Right lobe of liver (tissue), 6 donors: ENCODE measurements at places on chromosomes 2 and 18. TPM values are rescaled to one million over a fixed set of nuclear protein-coding genes. Genes with fewer than 3 reads are reported as not detected.

SCYGR4 gene
- total RNA-seq, result not detected

DNA sequence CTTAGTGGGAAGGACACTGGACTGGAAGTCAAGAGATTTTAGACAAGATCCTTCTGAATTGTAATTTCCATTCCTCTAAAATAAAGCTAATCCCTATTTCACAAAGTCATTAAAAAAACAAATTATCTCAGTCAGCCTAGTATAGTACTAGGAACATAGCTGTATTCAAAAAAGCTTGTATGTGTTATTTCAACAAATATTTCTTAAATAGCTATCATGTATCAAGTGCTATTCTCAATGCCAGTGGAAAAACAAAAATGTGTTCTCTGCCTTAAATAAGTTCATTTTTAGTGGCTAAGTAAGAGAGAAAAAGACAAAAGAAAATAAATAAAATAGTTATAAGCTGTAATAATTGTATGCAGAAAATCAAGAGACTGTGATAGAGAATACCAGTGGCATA is 541.8 kb upstream of the CDH2 start:
- no peak for DNase-seq

DNA sequence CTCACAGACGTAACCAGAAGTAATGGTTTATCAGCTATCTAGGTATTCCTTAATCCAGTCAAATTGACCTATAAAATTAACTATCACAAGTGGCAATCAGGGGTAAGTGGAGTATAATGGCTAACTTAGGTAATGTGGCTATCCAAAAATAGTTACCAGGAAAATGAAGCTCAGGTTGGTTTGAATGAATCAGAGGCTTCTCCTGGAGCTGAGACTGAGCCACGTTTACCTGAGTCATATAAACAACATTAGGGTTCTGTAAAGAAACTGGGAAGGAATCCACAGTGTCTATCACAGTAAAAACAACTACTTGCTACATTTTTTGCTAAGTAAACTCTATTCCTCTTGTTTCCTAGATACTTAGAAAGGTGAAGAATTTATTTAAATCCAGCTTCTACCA is 236.0 kb upstream of the SPHKAP start:
- no peak for DNase-seq

- no peak for DNase-seq
Observed at GRCh38 chr18:75226286-75226955, 15.8 kb downstream of the TSHZ1 start.

DNA sequence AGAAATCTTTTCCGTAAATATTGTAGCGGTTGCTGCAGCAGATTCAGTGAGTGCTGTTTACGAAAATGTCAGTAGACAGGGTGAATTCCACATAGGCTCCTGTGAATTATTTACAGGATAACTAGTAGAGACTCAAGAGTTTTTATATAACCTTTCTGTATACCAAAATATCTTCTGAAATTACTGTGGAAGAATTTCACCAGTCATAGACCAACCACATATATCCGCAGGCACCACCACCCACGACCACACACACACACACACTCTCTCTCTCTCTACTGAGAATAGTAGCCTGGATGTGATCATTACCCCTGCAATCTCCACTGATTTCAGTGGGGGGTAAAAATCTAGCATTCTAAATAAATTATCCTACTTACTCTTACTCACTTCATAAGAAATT is 341.8 kb downstream of the RBM43 start:
- no peak for DNase-seq

DNA sequence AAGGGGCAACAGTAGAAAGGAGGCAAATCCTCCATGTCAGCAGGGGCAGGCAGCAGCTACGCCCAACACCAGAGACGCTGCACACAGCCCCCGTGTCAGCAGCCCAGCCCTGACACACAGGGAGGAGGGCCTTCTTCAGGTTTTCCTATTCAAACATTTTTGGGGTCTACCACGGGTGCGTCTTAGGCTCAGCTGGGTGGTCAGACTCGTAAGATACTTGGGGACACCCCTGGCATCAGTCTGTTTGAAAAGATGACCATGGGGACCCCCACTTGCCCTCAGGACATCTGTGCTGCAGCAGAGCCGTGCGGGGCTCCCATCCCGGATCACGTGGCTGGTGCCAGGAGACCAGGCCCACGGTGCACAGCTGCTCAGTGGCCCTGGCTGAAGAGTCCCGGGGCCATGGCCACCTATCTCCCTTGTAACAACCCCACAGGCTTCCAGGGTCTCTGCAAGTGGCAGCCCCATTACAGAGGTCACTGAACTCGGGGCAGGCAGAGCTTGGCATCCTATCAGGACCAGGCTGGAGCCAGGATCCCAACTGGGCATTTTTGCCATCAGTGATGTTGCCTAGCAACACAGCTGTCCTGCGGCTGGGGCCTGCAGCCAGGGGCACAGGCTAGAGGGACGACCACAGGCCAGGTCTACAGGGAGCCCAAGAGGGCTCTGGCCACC is 82.5 kb downstream of the EDAR start:
- DNase-seq, result peak; percentile 92

- DNase-seq, result no peak
Observed at GRCh38 chr18:44893966-44894365, 213.3 kb downstream of the SETBP1 start.

DNA sequence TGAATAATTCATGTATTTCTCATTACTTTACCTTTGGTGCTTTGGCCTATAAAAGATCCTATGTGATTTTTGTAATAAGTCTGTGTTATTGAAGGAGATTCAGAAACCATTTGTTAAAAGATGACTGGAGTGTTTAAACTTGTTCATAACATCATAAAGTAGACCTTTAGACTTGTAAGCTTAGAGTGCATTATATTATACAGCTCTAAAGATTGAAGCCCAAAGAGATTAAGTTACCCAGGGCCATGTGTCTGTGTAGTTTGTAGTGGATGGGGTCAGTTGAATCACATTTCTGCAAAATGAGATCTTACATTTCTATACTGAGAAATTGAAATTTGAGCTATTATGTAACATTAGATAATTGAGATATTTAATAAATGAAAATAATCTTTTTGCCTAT is 60.2 kb upstream of the STON1 start:
- no peak for DNase-seq

DNA sequence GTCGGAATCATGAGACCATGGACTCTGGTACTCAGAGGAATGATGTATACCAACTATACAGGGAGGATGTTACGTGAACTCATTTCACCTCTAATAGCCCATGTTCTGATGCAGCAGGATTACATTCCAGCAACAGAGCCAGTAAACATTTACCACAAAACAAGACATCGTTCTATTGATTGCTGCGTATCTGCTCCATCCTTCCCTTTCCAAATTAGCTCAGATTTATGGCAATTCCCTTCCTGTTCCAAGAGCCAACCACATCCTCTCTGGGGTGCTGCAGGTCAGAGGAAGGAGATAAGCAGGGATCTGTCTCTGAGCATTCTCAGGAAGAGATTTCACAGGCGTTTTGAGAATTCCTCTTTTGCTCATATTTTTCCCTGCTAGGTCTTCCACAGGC is 98.3 kb downstream of the KLF7 start:
- no peak for DNase-seq

- peak; percentile 53 for DNase-seq
Observed at GRCh38 chr2:96760986-96761832, 507 bp downstream of the CNNM4 start.

DNA sequence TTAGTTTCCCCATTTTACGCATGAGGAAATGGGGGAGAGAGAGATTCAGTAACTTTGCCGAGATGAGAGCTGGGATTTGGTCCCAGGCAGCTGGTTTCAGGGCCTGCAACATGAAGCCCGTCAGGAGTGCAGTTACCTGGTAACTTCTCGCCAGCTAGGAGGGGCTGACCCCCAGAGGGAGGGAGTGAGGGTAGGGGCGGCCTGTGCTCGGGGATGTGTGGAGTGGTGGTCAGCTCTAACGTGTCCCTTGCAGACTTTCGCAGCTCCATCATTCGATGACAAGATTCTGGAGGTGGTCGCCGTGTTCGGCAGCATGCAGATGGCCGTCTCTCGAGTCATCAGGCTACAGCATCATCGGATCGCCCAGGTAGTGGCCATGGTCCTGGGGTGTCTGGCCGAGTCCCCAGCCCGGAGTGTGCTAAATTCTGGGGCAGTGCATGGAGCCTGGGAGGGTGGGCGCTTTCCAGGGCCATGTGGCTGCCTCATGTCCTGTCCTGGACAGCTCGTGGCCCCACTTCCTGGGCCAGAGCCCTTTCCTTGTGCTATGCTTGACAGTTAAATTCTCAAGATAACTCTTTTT is 103.8 kb downstream of the DGKD start:
- DNase-seq, result peak; percentile 14

GRCh38 chr2:11515490-11515981 is 18.3 kb upstream of the GREB1 start:
- no peak for DNase-seq

- no peak for DNase-seq
Observed at GRCh38 chr2:236195726-236196125, 27.5 kb upstream of the GBX2 start.
